ENCODE measurements at places on chromosomes 3 and 15. TPM values are rescaled to one million over a fixed set of nuclear protein-coding genes. Genes with fewer than 3 reads are reported as not detected.

GRCh38 chr3:57164657-57165573 is at the start of gene IL17RD:
Gene IL17RD, minus strand, starts transcription at chr3:57165353. Its CDS starts 67 bp downstream, at chr3:57165286.
- peak; percentile 21 for DNase-seq

DNA sequence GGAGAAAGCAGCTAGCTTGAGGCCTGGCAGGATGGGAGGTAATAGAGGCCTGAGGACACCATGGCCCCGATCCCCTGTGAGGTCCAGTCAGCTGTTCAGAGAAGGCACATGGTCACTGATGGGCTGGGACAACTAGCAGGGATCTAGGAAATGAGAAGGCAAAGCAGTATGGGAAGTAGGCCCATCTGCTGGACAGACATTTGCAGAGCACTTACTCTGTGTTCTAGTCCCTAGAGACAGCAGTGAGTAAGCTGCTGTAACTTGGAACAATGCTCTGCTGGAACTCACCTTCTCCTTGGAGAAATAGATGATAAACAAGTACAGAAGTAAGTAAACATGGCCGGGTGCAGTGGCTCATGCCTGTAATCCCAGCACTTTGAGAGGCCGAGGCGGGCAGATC is 7.1 kb downstream of the ECE2 start:
- DNase-seq: peak; percentile 27

DNA sequence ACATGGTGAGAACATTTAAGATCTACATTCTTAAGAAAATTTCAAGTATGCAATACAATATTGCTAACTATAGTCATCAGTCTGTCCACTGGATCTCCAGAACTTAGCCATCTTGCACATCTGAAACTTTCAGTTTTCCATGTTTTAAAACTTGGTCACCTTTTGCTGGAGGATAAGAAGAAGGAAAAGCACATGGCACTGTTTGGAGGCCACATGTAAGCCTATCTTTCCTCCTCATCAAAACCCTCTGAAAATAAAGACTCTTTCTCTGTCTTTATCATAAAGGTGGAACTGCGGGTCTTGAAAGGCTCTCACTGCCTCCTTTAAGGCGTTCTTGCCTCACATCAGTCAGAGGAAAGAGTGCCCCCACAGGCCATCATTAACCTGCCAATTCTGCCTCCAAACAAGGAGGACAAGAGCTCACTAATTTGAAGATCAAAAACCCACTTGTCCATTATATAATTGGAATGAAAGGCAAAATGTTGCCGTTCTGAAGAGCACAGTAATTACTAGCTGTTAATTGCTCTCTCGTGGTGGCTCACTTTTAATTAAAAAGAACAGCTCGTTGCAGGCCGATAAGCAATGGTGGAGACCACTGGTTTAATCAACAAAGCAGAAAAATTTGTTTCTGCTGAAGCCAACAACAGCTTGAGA is 157.8 kb downstream of the MECOM start:
- no peak for DNase-seq

DNA sequence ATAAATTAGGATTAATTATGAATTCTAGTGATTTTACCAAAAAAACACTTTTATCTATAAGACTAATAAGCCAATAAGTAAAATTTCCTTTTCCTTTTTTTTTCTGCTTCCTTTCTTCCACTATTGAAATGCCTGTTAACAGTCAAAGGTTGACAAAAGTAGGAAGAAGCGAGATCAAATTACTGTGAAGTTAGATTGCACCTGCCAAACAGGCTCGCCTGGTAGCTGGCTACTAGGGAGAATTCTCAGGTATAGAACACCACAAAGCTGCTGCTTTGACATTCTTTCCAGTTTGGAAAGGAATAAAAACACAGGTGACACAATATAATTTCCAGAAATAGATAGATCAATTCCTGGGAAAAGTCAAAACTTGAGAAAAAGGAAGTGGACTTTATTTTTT is 749.0 kb downstream of the NSUN3 start:
- no peak for DNase-seq

- DNase-seq: no peak
Observed at GRCh38 chr15:100597862-100598261, 4.1 kb downstream of the LINS1 start.

Gene RASL12
- total RNA-seq: not detected

GRCh38 chr3:13420831-13421765 is 976 bp upstream of the NUP210 start:
- peak; percentile 10 for DNase-seq

Gene IL20RB
- 1.1 TPM for total RNA-seq

DNA sequence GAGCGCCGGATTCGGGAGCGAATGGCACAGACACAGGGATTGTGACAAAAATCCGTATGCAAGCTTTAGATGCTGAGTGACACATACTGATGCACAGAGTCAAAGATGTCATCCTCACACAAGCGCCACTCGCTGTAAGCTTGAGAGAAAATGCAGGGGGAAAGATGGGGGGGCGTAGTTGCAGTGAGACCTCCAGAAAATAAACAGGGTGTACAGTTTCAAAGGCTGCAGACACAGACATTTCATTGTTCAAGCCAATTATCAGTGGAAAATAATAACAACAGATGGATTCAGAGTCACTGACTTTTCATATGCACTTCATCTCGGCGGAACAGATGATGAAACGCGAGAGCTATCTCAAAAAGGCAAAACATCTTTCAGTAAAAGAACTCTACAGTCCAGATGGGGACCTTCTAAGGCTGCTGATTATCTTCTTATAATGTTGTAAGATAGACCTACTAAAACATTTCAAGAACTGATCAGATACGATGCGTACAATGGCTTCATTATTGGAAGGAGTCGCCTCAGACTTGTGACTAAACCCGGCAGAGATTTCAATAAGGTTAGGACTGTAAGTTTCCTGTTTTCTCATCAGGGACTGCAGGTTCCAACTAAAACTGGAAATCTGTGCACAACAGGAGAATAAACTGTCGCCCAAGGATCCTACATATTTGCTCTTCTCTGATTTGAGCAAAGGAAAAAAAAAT is 275.4 kb downstream of the FOXP1 start:
- DNase-seq: no peak

GRCh38 chr3:46299608-46300460 is 54.1 kb upstream of the CCR2 start:
- no peak for DNase-seq

GRCh38 chr3:122619040-122619439 is 41.6 kb downstream of the PARP15 start:
- DNase-seq: no peak

All from HT1080 (cell line).